GM12864 (cell line): ENCODE measurements at places on chromosomes 2 and 18.

DNA sequence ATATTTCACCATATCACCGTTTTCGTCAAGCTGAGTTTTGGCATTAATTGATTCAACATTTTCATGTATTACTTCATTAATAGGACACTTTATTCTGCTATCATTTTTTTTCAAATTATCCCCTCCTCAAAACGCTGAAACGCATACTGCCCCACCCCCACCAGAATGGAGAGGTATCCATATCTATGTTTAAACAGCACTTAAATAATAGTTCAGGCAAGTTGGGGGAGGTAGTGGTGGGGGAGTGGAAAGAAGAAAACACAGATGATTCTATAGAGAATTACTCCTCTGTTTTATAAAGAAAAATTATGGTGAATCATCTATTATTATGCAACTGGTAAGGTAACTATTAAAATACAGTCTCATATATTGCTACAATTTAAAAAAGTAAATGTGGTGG is 314.4 kb upstream of the ZEB2 start:
- no peak for DNase-seq

DNA sequence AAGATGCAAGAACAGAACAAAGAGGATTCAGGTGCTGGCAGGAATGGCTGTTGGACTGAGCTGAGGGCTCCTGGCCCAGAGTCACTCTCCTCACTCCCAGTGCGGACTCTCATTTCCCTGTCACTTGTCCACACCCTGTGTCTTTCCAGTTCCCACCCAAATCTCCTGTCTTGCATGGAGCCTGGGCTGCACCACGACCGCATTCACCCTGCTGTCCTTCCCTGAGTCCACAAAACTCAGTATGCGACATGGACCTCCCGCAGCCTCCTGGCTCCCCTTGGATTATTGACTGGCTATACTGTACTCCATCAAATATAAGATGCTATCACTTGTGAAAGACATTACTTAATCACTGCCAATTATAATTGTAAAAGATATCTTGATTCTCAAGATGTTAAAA is 2.5 kb upstream of the ITM2C start:
- DNase-seq: no peak

DNA sequence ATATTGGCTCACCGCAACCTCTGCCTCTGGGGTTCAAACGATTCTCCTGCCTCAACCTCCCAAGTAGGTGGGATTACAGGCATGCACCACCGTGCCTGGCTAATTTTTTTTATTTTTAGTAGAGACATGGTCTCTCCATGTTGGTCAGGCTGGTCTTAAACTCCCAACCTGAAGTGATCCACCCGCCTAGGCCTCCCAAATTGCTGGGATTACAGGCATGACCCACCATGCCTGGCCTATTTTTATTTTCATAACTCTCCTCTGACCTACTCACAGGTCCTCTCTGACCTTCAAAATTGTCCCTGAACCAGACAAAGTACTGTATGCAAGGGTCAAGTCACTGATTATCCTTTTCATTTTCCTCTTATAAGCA is 16.0 kb upstream of the KLHL23 start:
- DNase-seq: no peak

DNA sequence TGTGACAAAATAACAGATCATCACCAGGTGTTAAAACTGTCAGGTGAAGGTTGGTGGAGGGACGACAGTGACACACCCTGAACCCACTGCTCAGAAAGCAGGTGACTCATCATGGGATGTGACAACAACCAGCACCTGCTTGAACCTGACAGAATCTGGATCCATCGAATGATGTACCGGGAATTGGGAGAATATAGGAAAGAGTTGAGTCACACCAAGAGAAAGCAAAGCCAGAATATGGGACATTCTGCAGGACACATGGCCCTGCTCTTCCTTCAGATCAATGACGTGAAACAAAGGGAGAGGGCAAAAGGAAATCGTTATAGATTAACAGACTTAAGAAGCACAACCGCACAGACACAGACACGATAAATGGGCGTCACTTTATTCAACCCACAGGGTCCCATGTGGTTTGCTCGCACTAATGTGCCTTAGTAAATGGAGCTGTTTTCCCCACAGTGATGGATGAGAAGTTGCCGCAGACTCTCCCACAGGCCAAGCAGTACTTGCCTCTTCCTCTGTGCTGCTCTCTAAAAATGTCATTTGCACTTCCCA is 100.1 kb downstream of the CRACDL start:
- DNase-seq: no peak

DNA sequence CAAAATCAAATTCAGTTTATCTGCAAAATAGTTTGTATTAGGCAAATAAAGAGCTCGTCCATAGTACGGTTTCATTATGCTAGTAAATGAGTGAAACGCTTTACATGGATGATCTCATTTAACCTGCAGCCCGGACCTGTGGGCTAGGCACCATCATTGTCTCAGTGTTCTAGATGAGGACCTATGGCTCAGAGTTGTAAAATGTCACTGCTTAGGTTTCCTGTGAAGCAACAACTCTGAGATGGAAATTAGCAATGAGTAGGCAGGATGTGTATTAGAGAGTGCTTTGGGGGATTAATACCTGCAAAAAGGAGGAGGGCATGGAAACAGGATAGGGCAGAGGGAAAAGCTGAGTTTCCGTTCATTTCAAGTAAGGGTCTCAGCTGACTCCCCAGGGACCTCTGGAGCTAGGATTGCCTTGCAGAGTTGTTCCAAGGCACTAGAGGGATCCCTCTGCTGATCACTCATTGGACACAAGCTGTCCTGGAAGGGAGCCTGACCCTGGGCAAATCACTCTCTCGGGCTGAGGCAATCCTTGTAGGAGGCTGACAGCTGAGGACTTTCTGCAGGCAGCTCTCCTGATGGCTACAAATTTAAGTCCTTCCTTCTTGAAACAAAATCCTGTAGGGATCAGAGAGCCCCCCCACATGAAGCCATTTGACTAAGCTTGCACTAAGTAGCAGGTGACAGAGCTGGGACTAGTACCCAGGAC is 58.8 kb upstream of the SIX2 start:
- no peak for DNase-seq

DNA sequence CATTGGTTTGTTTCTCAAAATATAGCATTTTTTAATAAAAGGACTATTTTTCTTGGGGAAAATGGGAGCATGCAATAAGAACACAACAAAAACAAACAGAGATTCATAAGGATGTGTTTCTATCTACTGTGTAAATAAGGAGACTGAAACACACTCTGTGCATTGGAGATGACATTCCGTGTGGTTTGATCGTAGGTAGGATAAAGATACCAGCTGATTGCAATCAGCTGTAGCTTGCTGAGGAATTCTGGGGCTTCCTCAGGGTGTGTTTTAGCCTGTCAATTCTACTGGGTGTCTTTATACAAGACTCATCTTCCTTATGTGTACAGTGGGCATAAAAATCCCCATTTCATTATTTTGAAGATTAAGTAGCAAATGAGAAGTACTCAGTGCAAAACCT is 591.6 kb downstream of the DSC3 start:
- no peak for DNase-seq
